ENCODE measurements at places on chromosomes 12 and 14.
A peak's percentile ranks its signal among the peaks of the same experiment; 100 is the strongest.

DNA sequence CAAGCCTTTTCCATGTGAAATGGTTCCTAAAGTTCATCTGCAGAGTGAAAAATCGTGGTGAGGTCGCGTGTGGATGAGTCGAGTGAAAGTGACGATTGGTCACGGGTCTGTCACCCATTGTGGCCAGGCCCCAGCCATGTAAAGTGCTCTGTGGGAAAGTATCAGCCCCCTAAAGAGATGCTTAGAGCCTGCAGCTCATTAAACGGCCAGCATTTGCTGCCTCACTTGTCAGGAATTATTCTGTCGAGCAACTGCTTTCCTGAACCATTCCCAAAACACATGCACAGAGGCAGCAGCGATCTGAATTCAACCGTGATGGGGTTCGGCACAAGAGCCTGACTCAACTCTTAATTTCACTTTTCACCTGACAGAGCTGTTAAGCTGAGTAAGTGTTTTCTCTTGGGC lies 16.0 kb downstream of the DBX2 start:
- peak; percentile 70 for DNase-seq
- no peaks in the 10 kb centered on the region for H3K27me3 ChIP-seq
- H3K27ac ChIP-seq = peak overlapping the region; percentile 51
- H3K36me3 ChIP-seq = peaks cover 2% of the 10 kb centered on the region
- no peak overlapping the region for H3K4me3 ChIP-seq

GRCh38 chr12:29242921-29243431 lies 93.9 kb downstream of the FAR2 start:
- no peak overlapping the region for H3K4me3 ChIP-seq
- peaks cover 24% of the 10 kb centered on the region for H3K4me1 ChIP-seq
- H3K36me3 ChIP-seq = peaks cover 5% of the 10 kb centered on the region
- DNase-seq = no peak
- H3K27ac ChIP-seq = no peak overlapping the region

DNA sequence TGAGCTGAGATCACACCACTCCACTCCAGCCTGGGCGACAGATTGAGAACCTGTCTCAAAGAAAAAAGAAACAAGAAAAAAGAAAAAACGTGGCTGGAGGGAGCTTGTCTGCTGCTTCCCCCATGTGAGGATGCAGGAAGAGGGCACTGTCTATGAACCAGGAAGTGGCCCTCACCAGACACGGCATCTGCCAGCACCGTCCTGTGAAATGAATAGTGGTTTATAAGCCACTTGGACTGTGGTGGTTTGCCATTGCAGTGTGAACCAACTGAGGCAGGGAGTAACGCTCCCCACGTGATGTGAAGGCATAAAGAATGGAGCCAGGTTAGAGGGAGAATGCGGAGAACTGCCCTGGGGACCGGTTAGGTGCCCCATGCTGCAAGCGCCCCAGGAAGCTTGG lies 4.5 kb upstream of the BRF1 start:
- no peak overlapping the region for H3K4me3 ChIP-seq
- DNase-seq = no peak
- H3K4me1 ChIP-seq = no peaks in the 10 kb centered on the region
- H3K27me3 ChIP-seq = peaks cover 13% of the 10 kb centered on the region
- H3K27ac ChIP-seq = no peak overlapping the region
- H3K36me3 ChIP-seq = no peaks in the 10 kb centered on the region

GRCh38 chr12:3342051-3342450 lies 149.0 kb upstream of the PRMT8 start:
- H3K27me3 ChIP-seq = no peaks in the 10 kb centered on the region
- peaks cover 20% of the 10 kb centered on the region for H3K4me1 ChIP-seq
- DNase-seq = peak; percentile 88
- H3K27ac ChIP-seq = no peak overlapping the region
- H3K4me3 ChIP-seq = no peak overlapping the region
- H3K36me3 ChIP-seq = no peaks in the 10 kb centered on the region

- no peak overlapping the region for H3K4me3 ChIP-seq
- peaks cover 8% of the 10 kb centered on the region for H3K36me3 ChIP-seq
These were observed 25.9 kb downstream of the CGRRF1 start for GRCh38 chr14:54535646-54536045.

GRCh38 chr12:119306593-119306992 lies 27.9 kb upstream of the CCDC60 start:
- H3K4me1 ChIP-seq = peaks cover 39% of the 10 kb centered on the region
- no peaks in the 10 kb centered on the region for H3K27me3 ChIP-seq
- no peak overlapping the region for H3K27ac ChIP-seq
- no peak for DNase-seq
- H3K36me3 ChIP-seq = no peaks in the 10 kb centered on the region
- H3K4me3 ChIP-seq = no peak overlapping the region

DNA sequence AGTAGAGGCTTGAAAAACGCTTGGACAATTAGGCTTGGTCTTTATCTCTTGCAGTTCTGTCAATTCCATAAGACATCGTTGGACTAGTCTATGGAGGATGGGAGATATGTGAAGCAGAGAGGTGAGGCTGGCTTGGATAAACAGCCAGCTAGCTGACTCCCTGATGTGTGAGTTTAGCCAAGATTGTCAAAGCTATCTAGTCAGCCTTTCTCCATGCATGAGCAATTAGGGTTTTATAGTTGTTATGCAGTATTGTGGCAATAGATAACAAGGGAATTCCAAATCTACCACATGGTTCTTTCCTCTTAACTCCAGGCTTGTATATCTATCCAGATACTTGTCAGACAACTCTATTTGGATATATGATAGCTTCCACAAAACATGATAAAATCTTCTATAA lies 153.6 kb upstream of the NRXN3 start:
- H3K36me3 ChIP-seq = no peaks in the 10 kb centered on the region
- no peak for DNase-seq
- no peak overlapping the region for H3K4me3 ChIP-seq
- H3K4me1 ChIP-seq = no peaks in the 10 kb centered on the region

DNA sequence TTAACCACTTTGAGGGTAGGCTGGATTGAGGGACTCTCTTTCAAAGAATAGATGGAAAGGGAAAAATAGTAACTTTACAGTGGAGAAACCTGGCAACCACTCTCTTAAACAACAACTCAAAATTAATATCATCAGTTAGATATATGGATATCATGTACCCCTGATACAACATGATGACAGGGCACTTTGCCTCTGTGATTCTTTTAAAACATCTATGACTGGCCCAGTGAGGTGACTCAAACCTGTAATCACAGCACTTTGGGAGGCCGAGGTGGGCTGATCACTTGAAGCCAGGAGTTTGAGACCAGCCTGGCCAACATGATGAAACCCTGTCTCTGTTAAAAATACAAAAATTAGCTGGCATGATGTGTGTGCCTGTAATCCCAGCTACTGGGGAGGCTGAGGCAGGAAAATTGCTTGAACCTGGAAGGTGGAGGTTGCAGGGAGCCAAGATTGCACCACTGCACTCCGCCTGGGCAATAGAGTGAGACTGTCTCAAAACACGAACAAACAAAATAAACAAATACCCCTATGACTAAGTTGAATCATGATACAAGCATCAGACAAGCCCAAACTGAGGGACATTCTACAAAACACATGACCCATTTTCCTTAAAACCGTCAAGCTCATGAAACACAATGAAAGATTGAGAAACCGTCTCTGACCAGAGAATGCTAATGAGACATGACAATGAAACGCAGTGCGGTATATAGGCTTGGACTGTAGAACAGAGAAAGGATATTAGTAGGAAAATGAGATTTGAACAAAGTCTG lies 26.4 kb upstream of the SLC7A8 start:
- no peaks in the 10 kb centered on the region for H3K36me3 ChIP-seq
- H3K4me1 ChIP-seq = peaks cover 10% of the 10 kb centered on the region
- no peak overlapping the region for H3K27ac ChIP-seq
- H3K4me3 ChIP-seq = no peak overlapping the region
- no peaks in the 10 kb centered on the region for H3K27me3 ChIP-seq

DNA sequence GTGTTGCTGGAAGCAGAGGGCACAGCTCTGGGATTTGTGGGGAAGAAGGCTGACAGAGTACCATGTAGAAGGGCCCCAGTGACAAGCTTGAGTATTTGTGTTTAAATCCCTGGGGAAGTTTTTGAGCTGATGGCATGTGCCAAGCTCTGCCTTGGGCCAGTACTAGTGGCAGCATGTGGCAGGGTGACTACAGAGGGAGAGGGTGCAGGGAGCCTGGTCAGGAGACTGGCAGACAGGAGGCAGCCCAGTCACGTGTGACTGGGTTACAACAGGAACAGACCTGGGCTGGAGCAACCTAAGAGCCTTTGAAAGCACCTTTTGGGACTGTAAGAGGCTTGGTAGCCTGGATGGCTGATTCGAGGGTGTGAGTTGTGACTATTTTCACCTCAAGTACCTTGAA lies 112.1 kb downstream of the TSPAN9 start:
- peaks cover 19% of the 10 kb centered on the region for H3K4me1 ChIP-seq
- no peak for DNase-seq
- H3K27ac ChIP-seq = no peak overlapping the region
- no peaks in the 10 kb centered on the region for H3K36me3 ChIP-seq

- H3K4me1 ChIP-seq = peaks cover 24% of the 10 kb centered on the region
- H3K4me3 ChIP-seq = no peak overlapping the region
- H3K27me3 ChIP-seq = no peaks in the 10 kb centered on the region
- DNase-seq = no peak
- H3K27ac ChIP-seq = no peak overlapping the region
These were observed 4.2 kb downstream of the GSG1 start for GRCh38 chr12:13099066-13099843.

- no peak for DNase-seq
- H3K4me1 ChIP-seq = peaks cover 7% of the 10 kb centered on the region
These were observed 165.7 kb upstream of the RTL1 start for GRCh38 chr14:101069228-101069549.

- no peaks in the 10 kb centered on the region for H3K36me3 ChIP-seq
- H3K4me1 ChIP-seq = peaks cover 6% of the 10 kb centered on the region
- H3K4me3 ChIP-seq = no peak overlapping the region
- no peak overlapping the region for H3K27ac ChIP-seq
- no peak for DNase-seq
These were observed 88.7 kb downstream of the PPP2R5E start for GRCh38 chr14:63454436-63454835.

DNA sequence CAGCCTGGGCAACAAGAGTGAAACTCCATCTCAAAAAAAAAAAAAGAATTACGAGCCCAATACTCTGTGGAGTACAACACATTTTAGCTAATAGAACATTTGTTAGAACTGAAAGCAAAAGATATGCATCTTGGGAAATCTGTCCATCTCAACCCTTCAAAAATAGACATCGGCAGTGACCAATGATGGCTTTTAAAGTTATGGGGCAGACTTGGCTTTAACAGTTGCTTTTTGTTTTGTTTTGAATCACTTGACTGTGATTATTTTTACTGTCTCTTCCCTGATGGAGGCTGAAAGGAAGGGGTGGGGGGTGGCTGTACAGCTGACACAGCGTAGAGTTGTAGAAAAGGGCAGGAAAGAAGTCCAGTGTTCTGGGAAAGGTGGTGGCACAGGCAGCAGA lies 2.2 kb downstream of the FKBP11 start:
- H3K4me3 ChIP-seq = no peak overlapping the region
- H3K27me3 ChIP-seq = no peaks in the 10 kb centered on the region
- no peaks in the 10 kb centered on the region for H3K4me1 ChIP-seq

DNA sequence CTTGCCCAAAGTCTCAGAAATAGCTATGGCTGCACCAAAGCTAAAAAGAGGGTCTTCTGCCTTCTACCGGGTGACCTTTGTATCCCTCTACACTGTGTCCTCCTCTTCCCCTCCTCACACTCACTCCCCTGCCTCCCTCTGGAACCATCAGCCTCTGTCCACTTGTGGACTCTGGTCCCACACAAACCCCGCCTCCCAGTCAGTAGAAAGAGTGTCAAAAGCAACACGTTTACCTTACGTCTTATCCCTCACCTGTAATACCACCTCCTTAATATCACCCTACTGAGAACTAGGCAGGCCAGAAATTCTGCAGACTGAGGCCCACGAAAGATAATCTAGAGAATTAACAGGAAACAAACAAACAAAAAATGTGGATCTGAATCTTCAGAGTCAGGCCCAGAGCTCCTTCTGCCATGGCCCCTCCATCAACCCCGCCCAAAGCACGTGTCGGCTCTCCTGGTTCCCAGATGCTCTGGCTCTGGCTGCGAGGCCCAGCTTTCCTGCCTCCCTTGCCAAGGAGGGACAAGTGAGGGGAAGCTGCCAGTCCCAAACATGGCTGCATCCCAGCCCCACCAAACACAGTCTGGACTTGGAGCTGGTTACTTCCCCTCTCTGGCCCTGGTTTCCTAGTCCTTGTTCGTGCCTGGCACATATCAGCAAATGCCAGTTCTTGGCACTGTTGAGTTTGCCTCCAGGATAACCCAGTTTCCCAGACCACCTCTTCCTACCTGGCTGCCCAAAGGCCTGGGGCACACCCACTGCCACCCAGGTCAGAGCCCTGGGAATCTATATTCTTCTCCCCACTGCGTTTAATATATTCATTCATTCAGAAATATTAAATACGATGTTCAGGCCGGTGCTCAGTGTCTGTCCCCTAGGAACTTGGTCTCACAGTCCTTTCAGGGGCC lies 2.7 kb downstream of the ACTN1 start:
- no peak overlapping the region for H3K27ac ChIP-seq
- peak overlapping the region; percentile 99 for H3K4me3 ChIP-seq
- no peak for DNase-seq
- peaks cover 11% of the 10 kb centered on the region for H3K4me1 ChIP-seq
- no peaks in the 10 kb centered on the region for H3K36me3 ChIP-seq

GRCh38 chr12:111699-112493 lies 45.3 kb downstream of the IQSEC3 start:
- no peaks in the 10 kb centered on the region for H3K27me3 ChIP-seq
- no peak for DNase-seq
- H3K27ac ChIP-seq = no peak overlapping the region
- peaks cover 27% of the 10 kb centered on the region for H3K4me1 ChIP-seq
- H3K4me3 ChIP-seq = no peak overlapping the region

DNA sequence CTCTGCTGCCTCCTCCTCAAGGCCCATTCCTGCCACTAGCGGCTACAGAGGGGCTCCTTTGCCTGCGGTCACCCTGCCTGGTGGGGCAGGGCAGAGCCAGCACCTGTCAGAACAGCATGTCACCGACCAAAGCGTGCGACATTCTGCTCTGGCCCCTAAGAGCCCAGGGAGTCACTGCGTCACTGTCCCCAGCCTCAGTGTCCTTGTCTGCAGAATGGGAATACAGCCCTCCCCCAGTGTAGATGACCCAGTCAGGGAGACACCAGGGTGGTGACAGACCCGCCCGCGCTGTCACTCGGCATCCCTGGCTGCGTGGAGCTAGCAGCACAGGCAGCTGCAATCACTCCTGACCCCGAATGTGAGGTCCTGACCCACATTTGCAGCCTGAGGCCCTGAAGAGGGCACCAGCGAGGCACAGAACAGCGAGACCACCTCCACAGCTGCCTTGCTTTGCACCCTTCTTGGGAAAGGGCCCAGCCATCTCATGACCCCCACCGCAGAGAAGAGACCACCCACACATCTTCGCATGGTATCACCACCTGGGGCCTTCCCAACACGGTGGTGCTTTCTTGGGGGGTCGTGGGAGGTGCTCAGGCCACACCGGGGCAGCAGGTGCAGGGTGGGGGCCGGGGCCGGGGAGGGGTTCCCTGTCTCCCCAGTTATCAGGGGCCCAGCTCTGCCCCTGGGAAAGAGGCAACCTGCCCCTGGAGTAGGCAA lies 2.5 kb downstream of the AHNAK2 start:
- peaks cover 20% of the 10 kb centered on the region for H3K4me1 ChIP-seq
- peak; percentile 71 for DNase-seq
- no peaks in the 10 kb centered on the region for H3K36me3 ChIP-seq
- peaks cover 47% of the 10 kb centered on the region for H3K27me3 ChIP-seq
- H3K4me3 ChIP-seq = no peak overlapping the region
- no peak overlapping the region for H3K27ac ChIP-seq

GRCh38 chr12:9797722-9798619 lies 29.3 kb upstream of the KLRF1 start:
- no peak overlapping the region for H3K27ac ChIP-seq
- peak; percentile 82 for DNase-seq
- no peaks in the 10 kb centered on the region for H3K27me3 ChIP-seq
- no peak overlapping the region for H3K4me3 ChIP-seq
- H3K4me1 ChIP-seq = no peaks in the 10 kb centered on the region

All from neural progenitor cell (in vitro differentiated cells).